Activated effector memory CD4-positive, alpha-beta T cell treated with Interleukin-2 at 50 U/mL for 16 hours (primary cell): ENCODE measurements at places on chromosomes 2 and 18.

- DNase-seq: no peak
Measured at GRCh38 chr18:37524498-37525261, 40.9 kb downstream of the CELF4 start.

DNA sequence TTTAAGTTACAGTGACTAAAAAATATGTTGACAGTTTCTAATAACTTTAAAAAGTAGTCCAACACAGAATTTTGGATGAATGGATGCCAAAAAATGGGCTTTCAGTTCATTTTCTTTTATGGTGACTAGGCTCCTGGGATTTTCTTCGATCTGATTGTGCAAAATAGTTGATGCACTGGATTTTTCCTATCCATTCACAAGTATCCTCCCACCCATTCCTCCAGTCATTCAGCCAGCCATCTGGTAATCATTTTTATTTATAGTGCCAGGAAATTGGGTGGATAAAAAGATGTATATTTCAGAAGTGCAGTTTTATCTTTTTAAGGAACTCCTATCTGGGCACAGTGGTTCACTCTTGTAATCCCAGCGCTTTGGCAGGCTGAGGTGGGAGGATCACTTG, 175.1 kb downstream of the PTPRM start:
- DNase-seq: no peak

DNA sequence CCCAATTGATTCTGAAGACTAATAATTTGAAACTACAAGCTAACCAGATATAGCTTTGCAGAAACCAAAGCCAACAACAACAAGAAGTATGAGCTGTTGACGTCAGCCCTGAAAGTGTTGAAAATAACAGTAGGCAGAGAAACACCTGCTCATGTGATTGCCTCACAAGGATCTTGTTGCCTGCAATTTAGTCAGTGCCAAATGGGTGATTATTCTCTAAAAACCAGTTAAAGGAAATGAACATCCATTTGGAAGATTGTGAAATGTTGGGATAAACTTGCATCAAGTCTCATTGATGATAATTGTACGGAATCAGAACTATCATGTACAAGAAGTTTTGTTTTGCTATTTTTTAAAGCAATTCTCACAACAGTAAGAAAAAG, 2.8 kb downstream of the CYTIP start:
- DNase-seq: no peak

DNA sequence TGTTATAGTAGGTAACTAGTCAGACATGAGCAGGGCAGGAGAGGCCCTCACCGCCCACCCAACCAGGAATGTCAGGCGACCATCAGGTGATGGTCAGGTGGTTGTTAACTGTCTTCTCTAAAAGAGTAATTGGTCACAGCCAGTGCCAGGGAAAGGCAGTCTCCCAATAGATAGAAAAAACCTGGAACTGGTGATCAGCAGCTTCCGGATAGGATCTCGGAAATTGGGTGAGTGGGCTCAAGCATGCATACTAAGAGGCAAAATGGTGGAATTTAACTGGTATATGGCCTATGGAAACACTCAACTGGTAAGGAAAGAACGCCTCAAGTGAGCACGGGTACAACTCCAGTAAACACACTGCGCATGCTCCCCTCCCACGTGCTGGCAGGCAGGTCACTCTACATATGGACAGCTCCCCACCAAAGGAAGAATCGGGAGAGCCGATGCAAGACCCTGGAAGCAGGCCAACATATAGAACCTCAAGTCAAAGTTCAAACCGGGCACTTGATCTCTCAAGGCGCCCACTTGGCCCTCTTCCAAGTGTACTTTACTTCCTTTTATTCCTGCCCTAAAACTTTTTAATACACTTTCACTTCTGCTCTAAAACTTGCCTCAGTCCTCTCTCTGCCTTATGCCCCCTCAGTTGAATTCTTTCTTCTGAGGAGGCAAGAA, 43.5 kb upstream of the TMEM131 start:
- no peak for DNase-seq

- DNase-seq: no peak
Measured at GRCh38 chr2:134728163-134728562, 9.4 kb upstream of the TMEM163 start.

GRCh38 chr18:80029690-80030089, 4.5 kb upstream of the RBFA start:
- DNase-seq: no peak

DNA sequence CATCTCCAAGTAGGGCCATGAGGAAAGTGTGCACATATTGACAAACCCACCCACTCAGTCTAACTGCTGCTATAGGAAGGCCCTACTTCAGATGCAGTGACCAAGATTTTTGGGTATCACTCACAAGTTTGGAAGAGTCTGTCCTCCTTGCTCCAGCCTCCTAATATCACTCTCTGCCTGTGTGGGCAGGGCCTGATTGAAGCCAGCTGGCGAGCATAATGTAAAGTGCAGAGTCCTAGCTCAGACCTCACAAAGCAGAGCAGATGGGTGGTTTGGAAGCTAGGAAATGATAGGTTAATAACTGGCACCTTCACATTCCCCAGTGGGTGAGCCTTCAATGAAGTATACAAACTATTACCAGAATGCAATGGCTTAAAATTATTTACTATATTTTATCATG, 11.2 kb upstream of the SULT1C3 start:
- DNase-seq: no peak

GRCh38 chr2:63814114-63814513, 27.6 kb upstream of the UGP2 start:
- no peak for DNase-seq

GRCh38 chr2:70089220-70089982, 2.1 kb downstream of the PCBP1 start:
- no peak for DNase-seq

GRCh38 chr2:200050921-200051610, 95.7 kb downstream of the MAIP1 start:
- no peak for DNase-seq

DNA sequence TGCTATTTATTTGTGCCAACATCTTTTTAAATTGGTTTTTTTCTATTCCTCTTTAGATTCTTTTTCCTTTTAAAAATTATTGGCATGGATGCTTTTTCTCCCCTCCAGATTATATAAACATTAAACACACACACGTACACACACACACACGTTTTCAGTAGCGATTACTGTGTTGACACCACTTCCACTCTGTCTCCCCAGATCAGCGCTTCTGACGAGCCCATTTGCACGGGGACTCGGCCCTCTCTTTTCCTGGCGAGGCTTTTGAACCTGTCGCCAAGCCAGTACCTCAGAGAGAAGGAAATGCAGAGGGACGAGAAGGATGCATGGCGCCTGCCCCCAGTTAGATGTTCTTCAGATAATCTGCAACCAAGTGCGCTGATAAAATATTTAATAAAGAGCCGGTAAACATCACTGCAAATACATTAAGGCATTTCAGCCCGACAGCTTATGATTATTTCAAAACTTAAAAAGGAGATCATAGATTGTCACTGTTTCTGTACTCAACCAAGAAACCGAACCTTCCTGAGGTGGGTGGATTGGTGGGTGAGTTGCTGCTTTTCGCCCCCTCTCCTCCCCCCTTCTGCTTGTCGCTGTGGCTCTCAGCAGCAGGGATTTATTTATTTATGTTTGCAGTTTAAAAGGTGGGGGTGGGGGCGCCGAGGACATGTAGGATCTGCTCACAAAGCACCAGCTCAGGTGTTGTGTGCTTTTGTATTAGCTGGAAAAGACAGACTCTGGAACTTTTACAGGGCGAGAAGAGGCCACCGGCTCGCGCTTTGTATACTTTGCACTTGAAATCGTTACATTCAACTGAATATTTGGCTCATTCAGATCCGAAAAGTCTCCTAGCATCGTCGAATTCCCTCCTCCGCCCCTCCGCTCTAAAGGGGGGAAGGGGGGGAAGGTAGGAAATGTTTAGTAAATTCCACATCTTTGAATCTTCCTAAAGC, 787 bp upstream of the TBR1 start:
- no peak for DNase-seq

GRCh38 chr2:45404807-45405297, 206.2 kb downstream of the SRBD1 start:
- no peak for DNase-seq

GRCh38 chr2:184599054-184599871, 934 bp downstream of the ZNF804A start:
- DNase-seq: no peak
